ENCODE measurements at places on chromosomes 5 and 9.

GRCh38 chr5:123451047-123451446 is 27.8 kb upstream of the CEP120 start:
- no peak for DNase-seq

- DNase-seq, result peak; percentile 88
Observed at GRCh38 chr5:173055983-173056782, at the start of gene CREBRF. TSS of gene CREBRF (plus strand) at chr5:173056352. CDS start at chr5:173080776, 24,424 bp downstream.

DNA sequence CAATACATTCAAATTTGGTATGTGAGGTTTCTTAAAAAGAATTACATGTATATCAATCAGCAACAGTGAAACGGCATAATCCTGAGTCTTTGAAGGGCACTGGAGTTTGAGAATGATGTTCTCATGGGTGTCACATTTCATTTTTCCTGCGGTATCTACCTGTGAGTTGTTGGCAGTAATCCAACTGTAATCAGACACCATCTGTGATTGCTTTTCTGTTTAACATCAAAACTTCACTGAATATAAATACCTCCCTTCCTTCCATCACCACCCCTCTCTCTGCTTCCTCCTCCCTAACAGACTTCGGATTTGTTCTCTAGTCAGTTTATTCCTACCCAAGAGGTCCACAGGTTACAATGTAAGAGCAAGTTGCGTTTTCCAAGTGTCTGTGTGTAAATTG is 275.2 kb upstream of the PCSK5 start:
- DNase-seq, result peak; percentile 45

DNA sequence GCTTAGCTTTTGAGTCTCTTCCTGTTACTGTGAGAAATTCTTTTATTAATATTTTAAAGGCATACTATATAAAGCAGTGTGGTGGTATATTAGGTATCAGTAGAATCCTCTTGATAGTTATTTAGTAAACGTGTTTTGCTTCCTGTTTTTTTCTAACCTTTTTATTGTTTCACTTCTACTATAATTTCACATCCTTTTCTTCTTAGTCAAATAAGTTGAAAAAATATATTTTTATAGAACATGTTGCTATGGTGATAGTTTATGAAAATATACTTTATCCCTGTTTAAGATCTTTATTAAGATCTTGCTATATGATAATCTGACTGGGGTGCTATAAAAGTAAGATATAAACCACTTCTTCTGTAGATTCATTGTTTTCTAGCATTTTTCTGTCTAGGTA is 2.1 kb downstream of the POLK start:
- no peak for DNase-seq

DNA sequence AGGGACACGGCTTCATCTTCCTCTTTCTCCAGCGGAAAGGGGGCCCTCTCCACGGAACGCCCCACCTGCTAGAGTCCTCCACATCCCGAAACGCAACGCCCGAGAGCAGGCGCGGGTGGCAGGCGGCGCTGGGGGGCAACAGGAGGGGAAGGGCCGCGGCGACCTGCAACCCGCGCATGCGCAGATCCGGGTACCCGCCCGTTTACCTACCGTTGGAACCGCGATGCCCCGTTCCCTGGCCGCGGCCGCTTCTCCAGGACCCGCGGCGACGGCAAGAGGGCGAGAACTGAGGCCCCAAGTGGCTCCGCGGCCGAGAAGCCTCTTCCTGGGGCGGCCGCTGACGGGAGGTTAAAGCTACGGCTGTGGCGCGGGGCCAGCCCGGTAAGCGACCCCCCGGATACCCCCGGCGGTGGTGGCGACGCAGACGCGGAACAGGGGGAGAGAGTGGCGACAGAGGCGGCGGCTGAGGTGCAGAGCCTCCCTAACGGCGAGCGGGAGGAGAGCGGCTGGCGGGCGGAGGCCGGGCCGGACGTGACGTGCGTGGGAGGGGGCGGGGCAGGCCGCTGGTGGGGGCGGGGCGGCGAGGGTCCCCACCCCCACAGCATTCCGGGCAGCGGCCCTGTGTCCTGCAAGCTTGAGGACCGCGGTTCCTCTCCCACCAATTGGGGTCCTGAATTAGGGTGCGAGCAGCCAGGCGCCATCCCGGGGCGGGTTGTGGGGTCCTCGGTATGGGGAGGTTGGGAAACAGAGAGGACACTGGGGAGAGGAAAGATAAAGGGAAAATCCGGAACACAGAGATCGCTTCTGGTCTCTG is at the start of gene FAM13B:
FAM13B (minus strand) TSS at position 508 of the 814 bp plus-strand sequence. CDS start 13,968 bp downstream, outside the sequence.
- peak; percentile 55 for DNase-seq
